ENCODE measurements at places on chromosomes 11 and 22.
A peak's percentile ranks its signal among the peaks of the same experiment; 100 is the strongest.

DNA sequence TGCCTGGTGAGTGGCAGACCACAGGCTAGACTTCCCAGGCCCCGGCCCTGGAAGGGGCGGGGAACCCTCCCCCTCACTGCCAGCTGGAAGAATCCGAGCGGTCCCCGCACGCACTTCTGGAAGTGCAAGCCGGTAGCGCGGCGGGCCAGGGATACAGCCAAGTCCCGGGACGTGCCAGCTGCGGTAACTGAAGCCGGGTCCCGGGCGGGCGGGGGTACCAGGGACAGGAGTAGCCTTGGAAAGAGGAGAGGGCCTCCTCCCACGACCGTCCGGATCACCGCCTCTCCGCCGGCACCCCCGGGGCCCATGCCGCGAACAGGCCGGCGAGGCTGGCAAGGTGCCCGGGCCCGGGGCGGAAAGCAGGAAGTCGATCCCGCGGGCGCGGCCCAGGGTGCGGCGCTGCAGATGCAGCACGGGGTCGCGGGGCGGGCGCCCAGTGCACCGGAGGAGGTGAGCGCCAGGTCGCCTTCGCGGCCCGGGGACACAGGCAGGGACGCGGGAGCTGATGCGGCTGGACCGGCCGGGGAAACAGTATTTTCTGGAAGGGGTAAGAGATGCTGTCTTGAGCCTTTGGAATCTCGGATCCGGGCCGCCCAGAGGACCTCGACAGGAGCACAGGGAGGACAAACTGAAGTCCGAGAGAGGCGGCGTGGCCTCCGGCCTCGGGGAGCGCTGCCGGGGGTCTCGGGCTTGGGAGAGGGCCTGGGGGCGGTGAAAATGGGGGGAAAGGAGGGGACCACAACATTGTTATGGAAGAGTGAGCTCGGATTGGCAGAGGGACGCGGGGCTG, 783 bp upstream of the SLC35C1 start:
- DNase-seq = peak; percentile 64

- DNase-seq = peak; percentile 6
These were observed 8.7 kb upstream of the SLC5A12 start for GRCh38 chr11:26730414-26731083.

GRCh38 chr11:111718859-111719258, 47.3 kb downstream of the PPP2R1B start:
- no peak for DNase-seq

GRCh38 chr22:30650508-30651116, 15.0 kb downstream of the SLC35E4 start:
- no peak for DNase-seq

DNA sequence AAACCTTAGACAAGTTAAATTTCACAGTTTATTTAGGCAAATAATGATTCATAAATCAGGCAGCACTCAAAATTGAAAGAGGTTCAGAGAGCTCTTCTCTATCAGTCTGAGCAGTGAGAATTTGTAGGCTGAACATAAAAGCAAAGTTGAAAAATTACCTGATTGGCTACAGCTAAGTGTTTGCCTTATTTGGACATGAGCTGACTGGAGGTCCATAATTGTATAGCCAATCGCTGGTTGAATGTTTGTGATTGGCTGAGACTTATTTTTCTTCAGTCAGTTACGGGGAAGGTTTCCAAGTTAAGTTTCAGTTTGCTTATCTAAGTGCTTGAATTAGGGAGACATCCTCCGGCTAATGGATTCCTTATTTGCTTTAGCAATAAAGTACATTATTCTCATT, 527.5 kb downstream of the CNTN5 start:
- DNase-seq = peak; percentile 13

DNA sequence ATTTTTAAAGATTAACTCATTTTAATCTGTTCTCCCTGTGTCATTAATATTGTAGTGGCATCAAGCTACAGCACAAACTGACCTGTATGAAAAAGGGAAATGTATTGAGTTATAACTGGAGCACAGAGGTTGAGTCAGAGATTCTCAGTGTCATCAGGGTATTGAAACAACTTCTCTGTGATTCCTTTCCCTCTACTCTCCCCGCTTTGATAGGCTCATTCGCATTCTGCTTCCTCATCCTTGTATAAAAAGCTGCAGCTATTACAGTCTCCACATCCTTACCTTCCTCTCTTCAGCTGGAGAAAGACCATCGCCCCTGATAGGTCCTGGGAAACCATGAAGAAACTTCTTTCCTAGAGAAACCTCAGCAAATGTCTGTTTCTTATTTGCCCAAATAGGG, 90.0 kb downstream of the BDNF start:
- no peak for DNase-seq

DNA sequence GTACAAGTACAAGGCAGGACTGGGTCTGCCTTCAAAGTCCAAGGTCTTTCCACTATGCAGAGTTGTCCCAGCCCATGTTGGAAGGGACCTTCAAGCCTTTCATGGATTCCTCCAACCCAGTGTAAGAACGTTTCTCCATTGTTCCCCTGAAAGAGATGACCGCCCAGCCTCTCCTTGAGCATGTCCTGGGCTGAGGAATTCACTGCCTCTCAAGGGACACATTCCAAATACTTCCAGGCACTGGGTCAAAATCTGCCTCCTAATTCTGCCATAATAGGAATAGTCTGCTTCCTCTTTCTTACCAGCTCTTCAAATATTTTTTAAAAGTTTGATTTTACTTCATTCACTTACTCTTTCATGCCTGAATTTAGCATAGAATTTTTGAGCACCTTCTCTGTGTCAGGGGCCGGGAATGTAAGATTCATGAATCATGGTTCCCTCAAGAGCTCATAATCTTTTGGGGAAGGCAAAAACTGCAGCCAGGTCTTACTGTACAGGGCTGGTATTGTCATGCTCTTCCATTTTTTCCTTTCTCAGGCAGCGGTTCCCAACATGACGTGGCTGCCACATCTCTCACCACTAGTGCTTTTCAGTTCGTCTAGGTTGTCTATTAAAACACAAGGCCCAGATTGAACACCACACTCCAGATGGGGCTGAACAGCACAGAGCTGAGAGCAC, 143.3 kb upstream of the TBCEL start:
- no peak for DNase-seq

DNA sequence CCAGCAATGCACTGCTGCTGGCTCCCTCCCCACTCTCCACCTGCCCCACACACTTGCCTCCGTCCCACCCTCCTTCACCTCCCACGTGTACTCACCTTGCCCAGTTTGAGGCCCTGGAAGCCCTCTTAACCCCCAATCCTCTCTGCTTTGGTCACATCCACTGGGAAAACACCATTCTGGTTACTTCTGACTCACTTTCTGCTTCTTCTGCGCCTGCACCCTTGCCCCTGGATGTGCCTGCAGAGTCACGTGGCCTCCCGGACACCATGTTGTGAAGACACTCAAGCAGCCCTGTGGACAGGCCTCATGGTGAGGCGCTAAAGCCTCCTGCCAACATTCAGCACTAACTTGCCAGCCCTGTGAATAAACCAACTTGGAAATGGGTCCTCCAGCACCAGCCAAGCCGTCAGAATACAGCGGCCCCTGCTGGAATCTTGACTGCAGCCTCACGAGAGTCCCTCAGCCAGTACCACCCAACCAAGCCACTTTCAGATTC, 2.6 kb upstream of the NAALADL1 start:
- peak; percentile 46 for DNase-seq

GRCh38 chr22:47102081-47102480, 339.6 kb downstream of the TBC1D22A start:
- DNase-seq = no peak

- peak; percentile 18 for DNase-seq
These were observed 14.4 kb upstream of the OR52K1 start for GRCh38 chr11:4467811-4468606.

GRCh38 chr11:17636721-17637120, 82.7 kb upstream of the MYOD1 start:
- DNase-seq = no peak

GRCh38 chr22:18101536-18101935, 9.1 kb upstream of the TUBA8 start:
- DNase-seq = peak; percentile 69

- DNase-seq = no peak
These were observed 700.6 kb downstream of the METTL15 start for GRCh38 chr11:28808771-28809170.

DNA sequence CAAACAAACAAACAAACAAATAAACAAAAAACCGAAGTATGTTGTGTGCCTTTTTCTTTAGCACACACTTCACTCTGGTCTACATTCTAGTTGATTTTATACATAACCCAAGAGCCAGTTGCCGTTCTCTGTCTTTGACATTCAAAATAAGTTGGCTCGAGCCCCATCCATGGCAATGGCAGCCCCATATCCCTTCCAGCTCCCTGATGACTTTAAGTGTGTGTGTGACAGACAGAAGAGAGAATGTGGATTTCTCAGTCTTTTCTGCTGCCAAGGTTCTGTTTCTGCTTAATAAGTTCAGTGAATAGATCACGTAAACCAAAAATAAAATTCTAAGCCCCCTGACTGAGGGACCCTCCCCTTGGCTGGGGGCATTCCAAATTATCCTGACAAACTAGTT, 100.6 kb upstream of the TENM4 start:
- DNase-seq = no peak

DNA sequence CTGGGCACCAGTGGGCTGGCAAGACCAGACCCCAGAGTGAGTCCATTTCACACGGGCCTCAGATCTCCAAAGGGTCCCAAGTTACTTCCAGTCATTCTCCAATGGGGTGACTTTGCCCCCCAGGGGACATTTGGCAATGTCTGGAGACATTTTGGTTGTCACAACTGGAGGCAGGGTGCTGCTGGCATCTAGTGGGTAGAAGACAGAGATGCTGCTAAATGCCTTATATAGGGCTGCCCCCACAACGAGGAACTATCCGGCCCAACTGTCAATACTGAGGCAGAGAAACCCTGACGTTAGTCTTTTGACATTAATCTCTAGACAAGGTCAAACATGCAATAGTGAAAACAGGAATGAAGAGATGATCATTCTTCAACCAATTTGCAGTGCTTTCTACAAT, 6.4 kb downstream of the RTN4RL2 start:
- peak; percentile 61 for DNase-seq

GRCh38 chr22:23548501-23549197, 31.4 kb downstream of the IGLL1 start:
- DNase-seq = no peak

GRCh38 chr22:50473855-50474671, 772 bp downstream of the SBF1 start:
- peak; percentile 36 for DNase-seq

- DNase-seq = no peak
These were observed 107.8 kb downstream of the CD44 start for GRCh38 chr11:35246745-35247144.

- no peak for DNase-seq
These were observed 16.0 kb upstream of the PICK1 start for GRCh38 chr22:38040953-38041759.

- DNase-seq = no peak
These were observed 788.3 kb downstream of the NTM start for GRCh38 chr11:132158696-132159095.

- DNase-seq = no peak
These were observed 11.4 kb downstream of the GNB1L start for GRCh38 chr22:19843107-19843856.

GRCh38 chr11:121231576-121232278, 60.8 kb upstream of the SC5D start:
- DNase-seq = no peak

DNA sequence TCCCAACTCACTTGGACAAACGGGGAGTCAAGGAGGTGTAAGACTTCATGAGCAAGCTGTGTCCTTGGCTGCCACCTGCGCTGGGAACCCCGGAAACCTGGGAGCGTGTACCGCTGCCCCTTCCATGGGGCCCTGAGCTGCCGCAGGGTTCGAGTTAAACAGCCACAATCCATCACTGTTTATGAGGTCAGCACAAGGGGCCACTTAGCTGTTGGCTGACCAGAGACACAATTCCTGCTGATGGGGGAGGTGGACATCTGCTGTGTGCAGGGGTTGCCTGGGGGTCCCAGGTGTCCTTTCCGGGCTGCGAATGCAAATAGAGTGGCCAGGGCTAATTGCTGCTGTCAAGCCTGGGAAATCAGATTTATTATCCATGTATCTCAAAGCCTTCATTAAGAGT, 549.3 kb downstream of the BRD1 start:
- DNase-seq = no peak

GRCh38 chr22:27378995-27379394, 422.6 kb downstream of the MN1 start:
- DNase-seq = no peak

GRCh38 chr11:41816396-41816795, 356.9 kb upstream of the LRRC4C start:
- DNase-seq = no peak

GRCh38 chr11:122293296-122294023, 177.4 kb upstream of the BLID start:
- peak; percentile 25 for DNase-seq

GRCh38 chr22:43446916-43447315, 35.1 kb downstream of the MPPED1 start:
- DNase-seq = no peak

DNA sequence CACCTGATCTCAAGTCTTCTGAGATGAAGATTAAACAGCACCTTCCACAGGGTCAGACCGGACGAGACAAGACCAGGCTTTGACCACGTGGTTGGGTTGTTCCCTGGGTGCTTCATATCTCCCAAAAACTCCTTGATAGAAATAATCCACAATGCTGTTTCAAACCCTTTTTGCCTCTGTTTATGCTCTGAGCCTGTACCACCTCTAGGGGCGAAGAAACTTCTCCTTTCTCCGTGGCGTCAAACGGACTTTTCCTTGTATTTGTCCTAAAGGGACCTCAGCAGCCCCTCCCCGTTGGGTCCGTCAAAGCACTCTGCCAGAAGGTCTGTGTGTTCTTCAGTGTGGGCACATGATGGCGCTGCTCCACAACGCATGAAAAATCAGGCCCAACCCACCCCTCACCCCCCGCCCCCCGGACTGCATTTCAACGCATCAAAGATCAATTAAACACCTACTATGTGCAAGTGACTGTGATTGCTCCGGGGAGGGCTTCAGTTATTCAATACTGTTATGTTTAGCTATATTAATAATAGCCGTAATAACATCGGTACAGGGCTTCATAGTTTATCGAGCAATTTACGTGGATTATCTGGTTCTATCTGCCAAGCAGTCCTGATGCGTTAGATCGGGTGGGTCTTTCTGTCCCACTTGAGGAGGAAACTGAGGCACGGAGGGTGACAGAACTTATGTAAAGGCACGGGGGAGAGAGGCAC, 17.3 kb upstream of the EIF3D start:
- DNase-seq = peak; percentile 87

Data from NB4 (cell line).